ENCODE measurements at places on chromosomes 6 and 20.

- no peaks in the 10 kb centered on the region for H3K4me1 ChIP-seq
- H3K27ac ChIP-seq: no peak overlapping the region
- no peaks in the 10 kb centered on the region for H3K36me3 ChIP-seq
- H3K27me3 ChIP-seq: no peaks in the 10 kb centered on the region
These were observed 192.5 kb downstream of the PTPRK start for GRCh38 chr6:128327890-128328289.

GRCh38 chr6:136403110-136403980 lies 113.7 kb upstream of the BCLAF1 start:
- no peak for DNase-seq
- H3K36me3 ChIP-seq: no peaks in the 10 kb centered on the region
- peaks cover 5% of the 10 kb centered on the region for H3K4me1 ChIP-seq
- no peak overlapping the region for H3K27ac ChIP-seq
- H3K4me3 ChIP-seq: no peak overlapping the region
- H3K27me3 ChIP-seq: peaks cover 7% of the 10 kb centered on the region

- no peak overlapping the region for H3K27ac ChIP-seq
- no peaks in the 10 kb centered on the region for H3K36me3 ChIP-seq
- H3K4me1 ChIP-seq: peaks cover 5% of the 10 kb centered on the region
- no peak overlapping the region for H3K4me3 ChIP-seq
- peaks cover 59% of the 10 kb centered on the region for H3K27me3 ChIP-seq
These were observed 34.2 kb downstream of the FOXF2 start for GRCh38 chr6:1423578-1423977.

GRCh38 chr6:28808383-28808782 lies 115.4 kb downstream of the TRIM27 start:
- peaks cover 6% of the 10 kb centered on the region for H3K4me1 ChIP-seq
- H3K4me3 ChIP-seq: no peak overlapping the region
- peak overlapping the region; percentile 65 for H3K27ac ChIP-seq
- H3K27me3 ChIP-seq: peaks cover 69% of the 10 kb centered on the region
- H3K36me3 ChIP-seq: peaks cover 9% of the 10 kb centered on the region
- DNase-seq: no peak

DNA sequence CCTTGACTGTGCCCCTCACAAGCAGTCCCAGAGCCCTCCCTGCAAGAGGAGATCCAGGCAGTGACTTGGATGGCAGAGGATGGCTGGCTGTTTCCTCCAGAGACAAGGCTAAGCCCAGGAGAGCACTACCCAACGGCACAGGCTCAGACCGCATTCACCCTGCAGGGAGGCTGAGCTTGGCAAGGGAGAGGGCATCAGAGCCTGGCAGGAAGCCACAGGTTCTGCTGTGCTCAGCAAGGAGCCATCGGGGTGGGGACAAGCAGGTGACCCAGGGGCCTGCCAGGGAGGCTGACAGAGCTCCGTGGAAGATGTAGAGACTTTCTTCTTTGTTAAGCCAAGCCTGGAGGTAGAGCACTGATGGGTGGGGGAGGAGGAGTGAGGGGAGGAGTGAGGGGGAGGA lies 159.2 kb upstream of the CST7 start:
- H3K4me1 ChIP-seq: no peaks in the 10 kb centered on the region
- peaks cover 8% of the 10 kb centered on the region for H3K27me3 ChIP-seq
- no peak for DNase-seq
- H3K36me3 ChIP-seq: no peaks in the 10 kb centered on the region
- no peak overlapping the region for H3K27ac ChIP-seq

GRCh38 chr6:168670401-168670985 lies 229.5 kb downstream of the SMOC2 start:
- no peak overlapping the region for H3K27ac ChIP-seq
- H3K36me3 ChIP-seq: no peaks in the 10 kb centered on the region
- DNase-seq: no peak
- H3K4me1 ChIP-seq: no peaks in the 10 kb centered on the region
- no peak overlapping the region for H3K4me3 ChIP-seq
- no peaks in the 10 kb centered on the region for H3K27me3 ChIP-seq

GRCh38 chr6:105990151-105990550 lies 96.0 kb upstream of the PRDM1 start:
- peaks cover 34% of the 10 kb centered on the region for H3K4me1 ChIP-seq
- peak overlapping the region; percentile 10 for H3K27ac ChIP-seq
- no peak for DNase-seq

DNA sequence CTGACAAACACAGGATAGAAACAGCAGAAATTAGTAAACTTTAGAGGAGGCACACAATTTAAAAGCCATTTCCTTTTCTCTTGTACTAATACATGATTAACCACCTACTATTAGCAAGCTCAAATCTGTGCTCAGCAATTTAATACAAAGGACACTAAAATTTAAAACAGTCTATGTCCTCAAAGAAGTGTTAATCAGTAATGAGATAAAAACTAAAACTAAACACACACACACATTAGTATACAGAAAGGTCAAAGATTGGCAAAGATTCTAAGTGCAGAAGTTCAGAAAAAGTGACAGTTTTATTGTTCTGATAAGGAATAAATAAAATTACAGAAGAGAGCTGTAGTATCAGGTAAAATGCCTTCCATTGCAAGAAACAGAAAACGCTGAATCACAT lies 73.9 kb upstream of the RUNX2 start:
- DNase-seq: no peak
- H3K4me1 ChIP-seq: no peaks in the 10 kb centered on the region
- no peak overlapping the region for H3K4me3 ChIP-seq

DNA sequence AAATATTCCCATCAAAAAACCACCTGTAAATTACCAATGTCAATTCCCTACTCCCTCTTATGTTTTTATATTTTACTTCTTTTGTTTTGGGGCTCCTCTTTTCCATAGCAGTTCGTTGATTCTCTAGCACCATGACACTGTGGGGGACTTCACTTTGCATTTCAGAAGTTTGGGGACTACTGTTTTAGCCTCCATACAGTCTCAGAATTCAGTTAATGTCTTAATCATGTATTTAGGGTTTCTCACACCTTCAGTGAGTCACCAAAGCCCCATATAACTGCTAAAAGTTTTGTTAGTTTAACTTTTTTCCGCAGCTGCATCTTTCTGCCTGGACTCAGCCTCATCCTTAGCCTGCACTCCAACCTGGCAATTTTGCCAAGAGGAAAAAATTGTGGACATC lies 20.7 kb upstream of the AIG1 start:
- no peak for DNase-seq
- H3K36me3 ChIP-seq: no peaks in the 10 kb centered on the region
- H3K4me1 ChIP-seq: peaks cover 8% of the 10 kb centered on the region
- H3K27me3 ChIP-seq: peaks cover 2% of the 10 kb centered on the region
- H3K4me3 ChIP-seq: no peak overlapping the region
- no peak overlapping the region for H3K27ac ChIP-seq

- no peak for DNase-seq
- H3K27me3 ChIP-seq: no peaks in the 10 kb centered on the region
- H3K36me3 ChIP-seq: peaks cover 20% of the 10 kb centered on the region
- no peak overlapping the region for H3K27ac ChIP-seq
- H3K4me1 ChIP-seq: peaks cover 2% of the 10 kb centered on the region
These were observed 56.9 kb downstream of the LY86 start for GRCh38 chr6:6645261-6645917.

- peaks cover 98% of the 10 kb centered on the region for H3K27me3 ChIP-seq
- H3K4me3 ChIP-seq: peak overlapping the region; percentile 80
- H3K27ac ChIP-seq: peak overlapping the region; percentile 88
- DNase-seq: no peak
- H3K4me1 ChIP-seq: peaks cover 45% of the 10 kb centered on the region
These were observed 2.9 kb downstream of the NRN1 start for GRCh38 chr6:6003621-6004366.

GRCh38 chr20:15236812-15237211 lies 899.4 kb upstream of the FLRT3 start:
- H3K27me3 ChIP-seq: no peaks in the 10 kb centered on the region
- no peaks in the 10 kb centered on the region for H3K36me3 ChIP-seq
- no peak overlapping the region for H3K4me3 ChIP-seq

- no peaks in the 10 kb centered on the region for H3K36me3 ChIP-seq
- H3K4me3 ChIP-seq: no peak overlapping the region
- DNase-seq: no peak
These were observed 47.9 kb downstream of the COL11A2 start for GRCh38 chr6:33144373-33144772.

DNA sequence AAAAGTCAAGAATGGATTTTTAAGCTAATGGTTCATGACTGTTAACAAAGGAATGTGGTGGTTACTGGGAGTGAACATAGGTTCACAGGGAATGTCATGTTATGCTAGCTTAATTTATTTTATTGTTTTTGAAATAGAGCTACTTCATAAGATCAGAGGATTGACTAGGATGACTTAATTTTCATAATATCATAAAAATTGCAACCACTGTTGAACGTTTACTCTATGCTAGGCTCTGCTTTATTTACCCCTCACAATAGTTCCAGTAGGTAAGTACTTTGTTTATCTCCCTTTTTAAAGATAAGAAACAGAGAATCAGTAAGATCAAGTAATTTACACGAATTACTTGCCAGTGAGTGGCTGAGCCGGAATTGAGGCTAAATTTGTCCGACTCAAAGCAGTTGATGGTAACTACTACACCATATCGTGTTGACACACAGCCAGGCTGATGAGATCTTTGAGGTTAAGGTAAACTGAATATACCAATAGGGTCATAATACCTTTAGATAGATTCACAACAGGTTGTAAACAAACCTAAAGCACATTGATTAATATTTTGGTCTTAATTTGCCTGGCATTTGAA lies 194.6 kb upstream of the CITED2 start:
- no peak overlapping the region for H3K4me3 ChIP-seq
- peaks cover 12% of the 10 kb centered on the region for H3K4me1 ChIP-seq
- DNase-seq: no peak
- H3K27me3 ChIP-seq: peaks cover 10% of the 10 kb centered on the region
- no peak overlapping the region for H3K27ac ChIP-seq
- H3K36me3 ChIP-seq: peaks cover 3% of the 10 kb centered on the region

- H3K4me1 ChIP-seq: peaks cover 9% of the 10 kb centered on the region
- DNase-seq: no peak
- no peak overlapping the region for H3K4me3 ChIP-seq
- H3K27ac ChIP-seq: no peak overlapping the region
- no peaks in the 10 kb centered on the region for H3K36me3 ChIP-seq
- H3K27me3 ChIP-seq: peaks cover 8% of the 10 kb centered on the region
These were observed 240.8 kb downstream of the ZNF217 start for GRCh38 chr20:53352727-53353440.

- H3K27me3 ChIP-seq: peaks cover 22% of the 10 kb centered on the region
- H3K27ac ChIP-seq: no peak overlapping the region
- DNase-seq: no peak
- H3K4me1 ChIP-seq: no peaks in the 10 kb centered on the region
- H3K4me3 ChIP-seq: no peak overlapping the region
- no peaks in the 10 kb centered on the region for H3K36me3 ChIP-seq
These were observed 50.2 kb upstream of the CHRNA4 start for GRCh38 chr20:63411151-63411897.

DNA sequence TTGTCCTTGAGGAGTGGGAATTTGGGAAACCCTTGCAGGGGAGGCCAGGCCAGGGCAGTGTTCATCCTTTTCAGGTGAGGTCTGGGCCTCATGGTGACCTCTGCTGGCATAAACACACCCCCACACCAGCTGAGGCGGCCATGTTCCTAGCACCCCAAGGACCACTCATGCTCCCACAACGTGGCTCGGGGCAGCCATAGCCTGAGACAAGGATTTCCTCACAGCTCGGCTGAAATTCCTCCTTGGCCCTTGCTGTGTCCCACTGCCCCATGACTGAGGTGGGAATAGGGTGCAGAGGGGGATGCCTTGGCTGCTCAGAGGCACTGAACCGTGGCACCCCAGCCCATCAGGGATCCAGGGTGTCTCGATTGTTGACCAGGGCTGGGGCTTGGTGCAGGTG lies 27.3 kb upstream of the SPDEF start:
- H3K36me3 ChIP-seq: peaks cover 19% of the 10 kb centered on the region
- H3K27ac ChIP-seq: no peak overlapping the region
- no peak overlapping the region for H3K4me3 ChIP-seq

- peaks cover 3% of the 10 kb centered on the region for H3K36me3 ChIP-seq
- H3K27me3 ChIP-seq: peaks cover 6% of the 10 kb centered on the region
- H3K27ac ChIP-seq: no peak overlapping the region
- peaks cover 9% of the 10 kb centered on the region for H3K4me1 ChIP-seq
- no peak overlapping the region for H3K4me3 ChIP-seq
These were observed 86.9 kb upstream of the TGM3 start for GRCh38 chr20:2208897-2209296.

DNA sequence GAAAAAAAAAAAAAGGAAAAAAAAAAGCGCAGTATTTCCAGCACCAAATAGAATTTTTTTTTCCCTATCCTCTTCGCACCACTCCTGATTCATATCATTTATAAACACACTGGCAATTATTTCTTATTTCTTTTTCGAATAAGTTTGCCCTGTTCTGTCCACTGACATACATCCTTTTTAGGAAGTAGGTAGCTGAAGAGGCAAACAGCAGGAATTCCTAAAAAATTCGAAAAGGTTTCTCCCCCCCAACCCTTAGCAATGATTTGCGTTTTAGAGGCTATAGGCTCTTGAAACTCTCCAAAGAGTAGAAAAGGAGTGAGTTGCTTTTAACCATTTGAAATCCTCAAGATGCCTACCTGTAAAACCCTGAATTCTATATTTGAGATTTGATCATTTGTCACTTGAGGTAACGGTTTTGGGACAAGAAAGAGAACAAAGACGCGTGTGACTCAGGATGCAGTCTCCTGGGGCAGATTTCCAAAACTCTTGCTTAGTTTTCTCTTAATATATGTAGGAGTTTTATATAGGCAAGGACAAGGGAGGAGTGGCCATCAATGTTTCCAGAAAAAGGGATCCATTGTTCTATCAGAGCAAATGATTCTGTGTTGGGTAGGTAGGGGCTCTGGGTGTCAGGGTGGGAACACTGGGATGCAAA lies 531 bp upstream of the CCN2 start:
- peaks cover 11% of the 10 kb centered on the region for H3K36me3 ChIP-seq
- no peak overlapping the region for H3K27ac ChIP-seq
- DNase-seq: no peak

GRCh38 chr20:35369804-35370203 lies 42.0 kb downstream of the UQCC1 start:
- DNase-seq: no peak
- no peak overlapping the region for H3K4me3 ChIP-seq
- H3K4me1 ChIP-seq: no peaks in the 10 kb centered on the region
- no peak overlapping the region for H3K27ac ChIP-seq

GRCh38 chr6:89260832-89261231 lies 43.7 kb upstream of the GABRR1 start:
- no peak overlapping the region for H3K27ac ChIP-seq
- DNase-seq: no peak
- no peaks in the 10 kb centered on the region for H3K36me3 ChIP-seq
- H3K4me3 ChIP-seq: no peak overlapping the region
- peaks cover 22% of the 10 kb centered on the region for H3K4me1 ChIP-seq
- no peaks in the 10 kb centered on the region for H3K27me3 ChIP-seq
